Activated T-cell treated with anti-CD3 and anti-CD28 coated beads, Interleukin-2, amount 50 U/mL, for 48 hours (primary cell): ENCODE measurements at places on chromosomes 6 and 20.

GRCh38 chr20:32416206-32416605 is 58.1 kb downstream of the ASXL1 start:
- no peak for DNase-seq

- DNase-seq: no peak
These were observed 270.2 kb downstream of the SMOC2 start for GRCh38 chr6:168711049-168711640.

DNA sequence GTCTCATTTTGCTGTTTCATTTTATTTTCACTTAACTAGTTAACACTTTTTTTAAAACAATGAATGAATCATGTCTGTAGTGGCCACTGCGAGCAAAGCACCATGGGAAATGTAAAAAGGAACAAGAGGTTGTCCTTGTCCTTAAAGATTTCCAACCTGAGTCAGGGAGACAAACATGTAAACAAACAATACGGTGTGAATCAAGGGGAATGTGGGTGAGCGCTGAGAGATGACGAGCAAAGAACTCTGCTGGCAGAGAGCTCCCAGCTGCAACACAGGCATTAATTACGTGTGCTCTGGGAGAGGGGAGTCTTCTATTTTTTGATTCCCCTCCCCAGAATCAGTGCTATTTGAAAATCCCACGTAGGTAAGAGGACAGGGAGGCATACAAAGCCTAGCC is 84.3 kb downstream of the ATXN1 start:
- DNase-seq: no peak

DNA sequence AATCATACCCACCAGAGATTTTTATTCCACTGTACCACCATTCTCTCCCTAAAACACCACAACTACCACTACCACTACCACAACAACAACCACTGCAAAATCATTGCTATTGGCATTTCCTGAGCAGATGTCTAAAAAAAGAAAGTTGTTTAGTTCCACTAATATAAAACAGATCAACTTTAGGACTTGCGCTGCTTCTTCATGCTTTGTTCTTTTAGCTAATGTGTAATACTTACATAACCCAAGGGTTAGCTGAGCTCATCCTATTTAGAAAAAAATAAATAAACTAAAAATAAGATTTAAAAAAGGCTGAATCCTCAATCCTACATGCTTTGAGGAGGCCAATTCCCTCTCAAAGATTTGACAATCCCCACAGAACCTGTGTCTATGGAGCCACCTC is 11.4 kb downstream of the IYD start:
- no peak for DNase-seq

- DNase-seq: no peak
These were observed 12.3 kb upstream of the DEFB112 start for GRCh38 chr6:50062051-50062450.

DNA sequence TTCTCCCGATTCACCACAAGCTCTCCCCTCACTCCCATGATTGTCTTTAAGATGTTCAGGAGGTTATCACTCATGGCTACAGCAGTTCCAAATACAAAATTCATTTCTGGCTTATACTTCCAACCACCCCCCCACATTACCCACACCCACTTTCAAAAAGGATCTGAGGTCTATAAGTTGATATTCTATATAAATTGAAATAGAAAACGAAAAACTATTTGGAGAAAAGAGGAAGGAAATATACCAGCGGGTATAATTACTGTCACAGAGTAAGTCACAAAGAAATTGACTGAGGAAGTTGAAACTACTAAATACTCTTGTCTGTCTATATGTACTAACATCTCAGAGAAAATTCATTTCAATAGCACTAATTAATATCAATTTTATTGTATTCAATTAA is 112.7 kb upstream of the TNFAIP3 start:
- no peak for DNase-seq
